ENCODE measurements at places on chromosomes 1 and 21.

DNA sequence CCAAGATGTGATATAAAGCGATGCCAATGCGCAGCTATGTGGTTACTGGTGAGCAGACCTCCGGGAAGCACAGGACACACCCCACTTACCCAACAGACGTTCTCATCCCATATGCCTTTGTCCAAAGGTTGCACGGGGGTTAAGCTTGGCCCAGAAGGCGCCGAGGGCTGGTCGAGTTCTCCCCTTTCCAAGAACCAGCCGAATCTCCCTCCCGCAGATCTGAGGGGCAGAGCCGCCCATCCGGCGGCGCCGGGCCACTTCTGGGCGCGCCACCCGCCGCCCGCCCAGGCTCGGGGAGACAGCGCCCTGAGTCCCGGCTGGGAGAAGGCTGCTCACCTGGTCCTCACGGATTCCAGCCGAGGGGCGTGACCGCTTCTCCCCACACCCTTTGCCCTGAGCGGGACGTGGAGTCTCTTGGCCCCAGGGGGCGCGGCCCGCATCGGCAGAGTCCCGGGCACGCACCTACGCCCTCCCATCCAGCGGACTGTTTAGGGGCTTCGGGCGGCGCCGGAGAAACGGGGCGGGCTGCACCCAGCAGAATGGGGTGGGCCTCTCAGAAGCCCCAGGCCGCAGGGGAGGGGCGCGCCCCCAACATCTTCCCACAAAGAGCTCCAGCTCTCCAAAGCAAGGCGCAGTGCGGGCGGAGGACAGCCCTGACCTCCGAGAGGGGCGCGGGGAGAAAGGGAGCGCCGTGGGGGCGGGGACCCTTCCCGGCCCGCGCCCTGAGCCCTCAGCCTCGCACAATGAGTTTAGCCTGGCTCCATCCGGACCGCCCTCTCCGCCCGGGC lies 615 bp downstream of the GPR161 start:
- no peak for DNase-seq

DNA sequence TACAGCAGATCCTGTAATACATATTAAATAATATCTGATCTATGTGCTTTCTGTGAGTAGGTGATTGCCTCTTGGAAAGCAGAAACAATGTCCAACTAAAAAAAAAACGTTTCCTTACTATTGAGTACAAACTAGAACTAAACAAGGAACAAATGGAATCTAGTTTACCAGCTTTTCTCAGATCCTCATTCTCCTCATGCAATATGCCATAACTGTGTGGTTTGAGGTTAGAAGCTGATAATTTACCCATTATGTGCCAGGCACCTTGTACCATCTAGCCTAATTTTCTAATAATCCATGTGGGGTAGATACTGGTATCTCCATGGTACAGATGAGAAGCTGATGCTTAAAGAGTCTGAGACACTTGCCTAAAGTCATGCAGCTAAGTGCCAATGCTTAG lies 154.7 kb downstream of the PTGER3 start:
- DNase-seq = no peak

DNA sequence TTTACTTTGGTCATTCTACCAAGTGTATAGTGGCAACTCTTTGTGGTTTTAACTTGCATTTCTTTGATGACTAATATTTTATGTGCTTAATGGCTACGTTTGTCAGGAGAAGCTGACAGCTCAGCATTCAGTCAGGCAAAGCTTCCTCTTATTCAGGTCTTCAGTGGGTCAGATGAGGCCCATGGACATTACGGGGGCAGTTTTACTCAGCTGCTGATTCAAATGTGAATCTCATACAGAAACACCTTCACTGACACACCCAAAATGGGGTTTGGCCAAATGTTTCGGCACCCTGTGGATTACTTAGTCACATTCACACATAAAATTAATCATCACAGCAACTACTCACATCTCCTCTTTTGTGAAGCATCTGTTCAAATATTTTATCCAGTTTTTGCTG lies 104.9 kb upstream of the PLD5 start:
- no peak for DNase-seq

- no peak for DNase-seq
Measured at GRCh38 chr1:177920091-177920490, 49.8 kb downstream of the SEC16B start.

GRCh38 chr21:18460979-18461378 lies 57.4 kb upstream of the TMPRSS15 start:
- no peak for DNase-seq

DNA sequence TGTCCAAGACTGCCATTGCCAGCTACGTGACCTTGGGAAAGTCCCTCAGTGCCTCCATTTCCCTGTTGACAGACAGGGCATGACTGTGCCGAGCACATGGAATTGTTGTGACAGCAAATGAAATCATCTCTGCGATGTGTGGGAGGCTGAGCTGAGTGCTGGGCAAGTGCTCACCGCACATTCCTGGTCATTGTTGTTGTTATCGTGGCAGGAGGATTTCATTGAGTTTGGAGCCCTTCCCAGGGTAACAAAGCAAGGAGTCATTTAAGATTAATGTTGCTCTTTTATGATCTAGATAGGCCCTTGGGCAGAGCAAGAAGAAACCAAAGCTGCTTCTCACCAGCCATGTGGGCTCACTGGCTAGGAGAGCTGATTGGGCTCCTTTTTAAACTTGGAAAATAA lies 39.6 kb upstream of the ITPKB start:
- DNase-seq = no peak

DNA sequence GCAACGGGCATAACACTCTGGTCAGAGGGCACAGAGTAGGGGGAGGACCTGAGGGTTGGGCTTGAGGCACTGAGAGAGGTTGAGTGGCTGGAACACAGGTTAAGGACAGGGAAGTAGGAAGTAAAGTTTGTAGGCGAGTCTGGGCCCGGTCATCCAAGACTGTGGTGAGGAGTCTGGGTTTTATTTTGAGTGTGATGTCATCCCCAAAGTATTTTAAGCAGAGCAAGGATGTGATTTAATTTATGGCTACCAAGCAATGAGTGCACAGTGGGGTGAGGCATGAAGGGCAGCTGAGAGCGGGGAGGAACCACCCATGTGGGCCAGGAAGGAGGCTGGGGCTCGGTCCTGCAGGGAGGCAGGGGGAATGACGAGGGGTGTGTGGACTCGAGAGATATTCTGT lies 11.2 kb upstream of the VWA5B1 start:
- no peak for DNase-seq

DNA sequence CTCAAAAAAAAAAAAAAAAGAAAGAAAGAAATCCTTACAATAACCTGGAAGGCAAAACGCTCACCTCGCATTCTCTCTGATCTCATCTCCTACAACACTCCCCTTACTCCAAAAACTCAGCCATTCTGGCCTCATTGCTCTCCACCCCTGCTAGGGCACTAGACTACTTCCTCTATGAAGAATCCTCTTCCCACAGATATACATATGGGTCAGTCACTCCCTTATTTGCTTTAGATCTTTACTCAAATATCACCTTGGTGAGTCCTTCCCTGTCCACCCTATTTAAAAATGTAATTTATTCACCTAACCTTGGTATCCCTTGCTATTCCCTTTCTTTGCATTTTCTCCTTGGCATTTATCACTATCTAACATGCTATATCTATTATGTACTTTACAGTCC lies 24.6 kb upstream of the KIF1B start:
- DNase-seq = no peak

DNA sequence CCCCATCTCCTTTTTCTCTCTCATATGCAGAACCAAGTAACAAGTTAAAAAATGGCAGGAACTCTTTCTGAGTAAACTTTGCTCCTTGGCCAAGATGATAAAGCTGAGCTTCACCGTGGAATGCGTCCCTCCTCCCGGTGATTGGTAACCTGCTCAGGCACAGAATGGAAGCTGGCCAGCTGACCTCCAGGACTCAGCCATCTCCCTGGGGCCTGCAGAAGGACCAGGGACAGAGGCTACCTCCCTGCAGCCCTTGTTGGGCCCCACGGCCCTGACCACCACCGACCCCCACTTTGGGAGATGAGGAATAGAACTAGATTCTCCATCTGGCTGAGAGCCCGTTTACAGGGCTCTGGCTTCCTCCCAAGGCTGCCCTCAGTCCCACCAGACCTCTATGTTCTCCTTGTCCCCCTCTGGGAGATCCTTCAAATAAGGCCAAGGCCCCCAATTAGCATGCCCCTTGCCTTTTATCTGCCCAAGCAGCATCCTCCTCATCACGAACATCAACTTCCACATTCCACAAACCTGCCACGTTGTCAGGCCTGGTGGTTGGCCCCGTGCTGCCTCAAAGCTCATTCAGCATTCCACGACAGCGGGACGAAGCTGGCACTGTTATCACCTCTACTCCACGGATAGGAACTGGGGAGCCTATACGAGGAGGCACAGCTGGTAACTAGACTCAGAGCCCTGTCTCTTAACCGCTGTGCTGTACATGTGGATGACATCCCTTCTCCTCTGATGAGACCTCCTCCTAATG lies 74.2 kb downstream of the CD34 start:
- DNase-seq = no peak

GRCh38 chr1:119086830-119087229 lies 53.6 kb downstream of the WARS2 start:
- no peak for DNase-seq

DNA sequence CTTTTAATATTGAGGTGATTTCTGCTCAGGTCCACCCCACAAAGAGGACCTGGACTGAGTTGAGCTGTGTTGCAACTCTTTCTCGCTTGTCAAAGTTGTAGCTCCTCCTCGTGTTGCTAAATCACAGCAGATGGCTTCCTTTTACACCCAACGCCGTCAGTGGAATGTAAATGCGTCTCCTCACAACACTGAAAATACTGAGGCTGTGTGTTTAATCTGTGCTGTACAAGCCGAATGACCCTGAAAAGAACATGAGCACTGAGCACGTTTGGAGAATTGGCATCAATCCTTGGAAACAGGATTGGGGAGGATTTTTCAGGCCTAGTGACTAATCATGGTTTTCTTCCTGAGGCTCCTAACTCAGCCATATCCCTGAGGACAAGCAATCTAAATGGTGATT lies 196.0 kb downstream of the CRB1 start:
- no peak for DNase-seq

DNA sequence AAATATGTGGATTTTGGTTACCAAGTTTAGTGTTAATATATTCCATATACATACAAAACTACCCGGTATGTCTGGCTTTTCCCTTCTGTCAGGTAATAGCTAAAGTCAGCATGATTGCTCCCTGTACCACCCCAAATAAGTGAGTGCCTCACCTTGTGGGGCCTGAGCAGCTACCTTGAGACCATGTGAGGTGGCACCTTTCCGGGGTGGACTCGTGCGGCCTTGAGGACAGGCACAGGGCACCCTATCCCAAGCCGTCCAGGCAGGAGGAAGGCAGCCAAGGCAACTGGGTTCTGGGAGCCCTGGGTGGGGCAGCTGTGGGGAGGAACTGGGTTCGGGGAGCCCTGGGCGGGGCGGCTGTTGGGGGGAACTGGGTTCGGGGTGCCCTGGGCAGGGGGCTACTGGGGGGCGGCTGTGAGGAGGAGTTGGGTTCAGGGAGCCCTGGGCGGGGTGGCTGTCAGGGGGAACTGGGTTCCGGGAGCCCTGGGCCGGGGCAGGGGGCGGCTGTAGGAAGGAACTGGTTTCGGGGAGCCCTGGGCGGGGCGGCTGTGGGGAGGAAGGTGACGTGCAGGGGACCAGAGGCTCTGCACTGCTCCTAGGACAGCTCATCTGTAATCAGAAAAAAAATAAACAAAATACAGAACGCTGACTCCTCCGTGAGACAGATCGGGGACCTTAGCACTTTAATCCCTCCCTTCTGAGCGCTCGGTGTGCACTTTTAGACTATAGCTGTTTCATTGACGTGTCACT lies 63.3 kb downstream of the POFUT2 start:
- no peak for DNase-seq

DNA sequence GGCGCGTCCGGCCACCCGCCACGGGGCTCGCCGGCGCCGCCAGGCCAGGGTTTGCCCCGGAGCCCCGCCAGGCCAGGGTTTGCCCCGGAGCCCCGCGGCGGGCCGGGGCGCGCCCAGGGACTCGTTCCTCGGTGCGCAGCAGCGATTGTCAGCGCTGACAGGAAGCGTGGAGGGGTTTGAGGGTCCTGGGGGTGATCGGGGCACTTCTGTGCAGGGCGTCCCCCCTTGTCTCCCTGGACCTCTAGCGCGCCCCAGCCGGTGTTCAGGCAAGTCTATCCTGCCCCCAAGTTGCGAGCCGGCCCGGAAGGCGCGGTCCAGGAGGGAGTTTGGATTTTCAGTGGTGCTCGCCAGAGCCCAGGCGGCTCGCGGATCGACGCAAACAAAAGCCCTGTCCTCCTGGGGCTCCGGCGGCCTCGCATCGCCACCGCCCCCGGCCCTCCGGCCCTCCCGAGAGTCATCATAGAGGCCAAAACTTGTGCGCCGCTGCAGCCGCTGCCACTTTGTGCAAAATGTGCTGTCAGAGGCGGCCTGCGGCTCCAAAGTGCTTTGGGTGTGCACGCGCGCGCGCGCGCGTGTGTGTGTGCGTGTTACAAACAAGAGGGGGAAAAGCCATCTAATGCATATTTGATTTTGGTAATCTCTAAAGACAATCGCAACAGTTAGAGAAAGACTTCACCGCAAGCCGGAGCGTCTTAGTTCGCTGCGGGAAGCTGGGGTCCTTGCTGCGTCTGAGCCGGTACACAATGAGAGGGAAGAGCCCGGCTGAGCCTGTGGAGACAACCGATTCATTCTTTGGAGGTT lies 1.0 kb downstream of the ROR1 start:
- no peak for DNase-seq

GRCh38 chr21:42377211-42377950 lies 11.0 kb upstream of the TFF1 start:
- no peak for DNase-seq

- DNase-seq = no peak
Measured at GRCh38 chr21:37742532-37742931, 173.7 kb downstream of the KCNJ6 start.

- DNase-seq = no peak
Measured at GRCh38 chr1:157137408-157138219, 581 bp downstream of the ETV3 start.

DNA sequence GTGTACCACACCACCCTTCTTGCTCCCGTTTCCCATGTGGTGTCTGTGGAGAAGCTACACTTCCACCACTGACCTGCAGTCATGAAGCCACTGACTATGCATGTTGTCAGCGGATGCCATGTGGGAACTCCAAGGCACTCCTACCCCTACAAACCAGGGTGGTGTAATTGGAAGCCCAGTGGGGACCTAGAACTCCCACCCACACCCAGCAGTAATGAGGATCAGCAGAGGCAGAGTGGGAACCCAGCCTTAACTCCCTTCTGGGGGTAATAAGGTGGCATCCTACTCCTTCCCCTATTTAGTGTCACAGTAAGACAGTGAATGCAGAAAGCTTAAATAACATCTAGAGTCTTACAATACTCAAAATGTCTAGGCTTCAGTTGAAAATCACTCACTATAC lies 78.4 kb downstream of the SPATA46 start:
- DNase-seq = no peak
